Inflammatory macrophage treated with lipopolysaccharide for 1 hour (primary cell): ENCODE measurements at places on chromosomes 1 and 21.

GRCh38 chr1:163275222-163275621 lies 46.5 kb upstream of the NUF2 start:
- DNase-seq = no peak

GRCh38 chr1:32627596-32628162 lies 22.7 kb downstream of the ZBTB8OS start:
- no peak for DNase-seq

GRCh38 chr1:115288591-115289198 lies 49.4 kb downstream of the NGF start:
- DNase-seq = no peak

- DNase-seq = peak; percentile 96
These were observed at the start of gene GBP1 for GRCh38 chr1:89065079-89065868. GBP1 (minus strand) TSS chr1:89065208; CDS start chr1:89063234, 1,974 bp downstream.

DNA sequence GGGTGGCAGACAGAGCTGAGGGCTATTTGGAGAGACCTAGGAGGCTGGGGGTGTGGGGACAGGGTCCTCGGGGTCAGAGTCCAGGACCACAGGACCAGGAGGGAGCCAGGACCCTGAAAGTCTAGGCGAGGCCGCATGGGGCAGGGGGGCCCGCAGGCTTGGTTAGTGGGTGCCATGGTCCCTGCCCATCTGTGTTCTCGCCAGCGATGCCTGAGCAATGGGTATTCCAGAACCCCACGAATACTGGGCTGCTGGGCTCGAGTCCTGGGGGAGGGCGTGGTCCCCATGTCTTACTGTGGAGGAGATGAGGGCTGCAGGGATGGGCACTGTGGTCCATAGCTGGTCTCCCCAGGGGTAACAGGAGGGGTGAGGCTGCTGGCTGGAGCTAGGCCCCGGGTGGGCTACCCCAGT lies 2.0 kb downstream of the KRTAP10-6 start:
- DNase-seq = no peak

DNA sequence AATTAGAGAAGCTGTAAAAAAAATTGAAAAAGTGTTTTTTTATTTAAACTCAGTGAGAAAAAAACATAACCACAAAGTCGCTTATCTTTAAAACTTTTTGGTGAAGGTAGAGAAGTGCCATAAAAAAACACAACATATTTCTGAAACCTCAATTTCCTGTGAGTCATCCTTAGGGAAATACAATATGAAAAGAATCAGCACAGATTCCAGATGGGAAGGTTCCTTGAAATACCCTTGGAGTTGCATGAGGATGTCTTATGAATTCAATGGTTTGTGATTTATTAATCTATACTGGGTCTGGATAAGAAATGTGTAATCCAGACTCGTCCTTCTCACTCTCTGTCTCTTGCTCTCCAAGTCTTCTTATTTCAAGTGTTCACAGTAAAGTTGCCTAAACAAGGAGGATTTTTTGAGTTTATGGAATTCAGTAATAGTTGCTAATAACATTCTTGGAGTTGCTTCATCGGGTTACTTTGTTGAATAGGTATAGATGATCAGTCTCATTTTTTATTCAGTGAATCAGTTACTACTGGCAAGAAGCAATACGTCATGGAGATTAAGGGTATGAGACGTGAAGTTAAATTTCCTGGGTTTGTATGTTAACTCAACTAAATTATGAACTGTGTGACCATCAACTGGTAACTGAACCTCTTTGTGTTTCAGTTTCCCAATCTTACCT lies 191.4 kb downstream of the KCNK2 start:
- DNase-seq = no peak

- no peak for DNase-seq
These were observed 292.8 kb downstream of the HMCN1 start for GRCh38 chr1:186026946-186027345.

DNA sequence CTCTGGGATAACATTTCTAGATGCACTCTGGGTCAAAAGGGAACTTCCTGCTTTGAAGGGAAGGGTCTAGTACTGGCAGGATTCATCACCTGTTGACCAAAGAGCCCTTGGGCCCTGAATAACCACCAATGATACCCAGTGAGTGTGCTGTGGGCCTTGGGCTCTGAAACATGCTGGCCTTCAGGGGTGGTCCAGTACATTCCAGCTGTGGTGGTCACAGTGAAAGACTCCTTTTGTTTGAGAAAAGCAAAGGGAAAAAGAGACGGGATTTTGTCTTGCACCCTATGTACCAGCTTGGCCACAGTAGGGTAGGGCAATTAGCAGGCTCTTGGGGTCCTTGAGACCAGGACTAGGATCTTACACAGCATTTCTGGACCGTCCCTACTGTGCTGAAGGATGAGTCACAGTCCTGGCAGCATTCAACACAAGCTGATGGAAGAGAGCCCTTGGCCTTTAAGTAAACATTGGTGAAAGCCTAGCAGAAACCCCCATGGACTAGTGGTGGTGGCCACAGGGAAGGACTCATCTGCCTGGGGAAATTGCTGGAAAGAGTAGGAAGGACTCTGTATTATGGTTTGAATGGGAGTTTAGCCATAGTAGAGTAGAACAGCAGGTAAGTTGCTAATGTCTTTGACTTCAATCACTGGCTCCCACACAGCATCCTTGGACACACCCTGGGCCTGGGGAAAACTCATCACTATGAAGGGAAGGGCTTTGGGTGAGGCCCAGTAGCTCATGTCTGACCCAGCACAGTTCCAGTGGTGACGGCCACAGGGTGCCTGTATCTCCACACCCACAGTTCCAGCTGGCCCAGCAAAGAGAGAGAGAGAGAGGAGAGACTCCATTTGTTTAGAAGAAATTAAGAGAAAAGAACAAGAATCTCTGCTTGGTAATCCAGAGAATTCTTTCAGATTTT lies 87.5 kb downstream of the COL24A1 start:
- no peak for DNase-seq

DNA sequence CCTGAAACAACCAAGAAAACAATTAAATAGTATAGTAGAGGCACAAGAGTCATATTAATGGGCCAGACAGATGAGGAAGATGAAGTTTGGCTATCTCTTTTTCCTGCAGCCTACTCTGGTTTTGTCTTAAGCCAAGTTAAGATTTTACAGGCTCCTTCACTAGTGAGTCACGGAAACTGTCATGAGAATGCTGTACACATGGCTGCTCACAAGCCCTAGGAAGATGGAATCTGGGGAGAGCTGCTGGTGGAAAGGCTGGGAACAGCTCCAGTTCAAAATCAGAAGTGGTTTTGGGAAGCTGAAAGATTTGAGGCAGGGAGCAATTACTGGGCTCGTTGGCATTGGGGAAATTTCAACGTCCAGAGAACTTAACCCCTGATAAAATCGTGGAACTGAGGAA lies 46.4 kb upstream of the S1PR1 start:
- DNase-seq = no peak

DNA sequence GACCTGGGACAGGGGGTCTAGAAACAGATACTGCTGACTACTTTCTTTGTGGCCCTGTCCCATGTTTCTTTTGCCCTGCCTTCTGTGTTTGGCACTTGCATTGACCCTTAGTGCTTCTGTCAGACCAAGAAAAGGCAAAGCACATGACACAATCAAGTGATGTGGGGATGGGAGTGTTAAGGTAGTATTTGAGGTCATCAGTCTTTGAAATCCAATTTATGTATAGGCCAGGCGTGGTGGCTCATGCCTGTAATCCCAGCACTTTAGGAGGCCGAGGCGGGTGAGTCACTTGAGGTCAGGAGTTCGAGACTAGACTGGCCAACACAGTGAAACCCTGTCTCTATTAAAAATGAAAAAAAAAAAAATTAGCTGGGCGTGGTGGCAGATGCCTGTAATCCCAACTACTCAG lies 26.0 kb downstream of the SERBP1 start:
- DNase-seq = no peak

DNA sequence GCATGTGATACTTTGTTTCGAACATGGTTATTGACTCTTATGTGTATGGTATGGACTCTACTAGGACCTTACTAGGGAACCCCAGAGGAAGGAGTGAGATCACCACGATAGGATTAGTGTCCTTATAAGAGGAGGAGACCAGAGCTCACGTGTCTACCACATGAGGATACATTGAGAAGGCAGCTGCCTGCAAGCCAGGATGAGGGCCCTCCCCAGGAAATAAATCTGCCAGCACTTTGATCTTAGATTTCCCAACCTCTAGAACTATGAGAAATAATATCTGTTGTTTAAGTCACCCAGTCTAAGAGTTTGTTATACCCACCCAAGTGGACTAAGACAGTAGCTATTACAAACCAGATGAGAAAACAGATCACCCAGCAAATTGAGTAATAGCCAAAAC lies 559.3 kb upstream of the USP24 start:
- no peak for DNase-seq
